ENCODE measurements at places on chromosomes 2 and 18. TPM values are rescaled to one million over a fixed set of nuclear protein-coding genes. Genes with fewer than 3 reads are reported as not detected.

CFAP221 gene
- not detected for total RNA-seq

COL4A4 gene
- total RNA-seq = not detected

PROM2 gene
- total RNA-seq = 0.60 TPM

SERPINB13 gene
- total RNA-seq = not detected

PLEK gene
- 0.11 TPM for total RNA-seq

CCDC150 gene
- total RNA-seq = 18.1 TPM

HOXD12 gene
- total RNA-seq = not detected

MPP4 gene
- total RNA-seq = 7.6 TPM

SLC23A3 gene
- total RNA-seq = 5.2 TPM

LRP2 gene
- not detected for total RNA-seq

PLGLB2 gene
- total RNA-seq = 2.1 TPM

DSG1 gene
- total RNA-seq = not detected

SLC9A4 gene
- 0.07 TPM for total RNA-seq

CCDC148 gene
- total RNA-seq = 0.69 TPM

MFF gene
- total RNA-seq = 60.4 TPM

TMEM169 gene
- total RNA-seq = not detected

MTIF2 gene
- total RNA-seq = 26.8 TPM

B3GNT7 gene
- 1.2 TPM for total RNA-seq

CIB4 gene
- not detected for total RNA-seq

ACKR3 gene
- 24.0 TPM for total RNA-seq

CFAP65 gene
- total RNA-seq = not detected

DCC gene
- total RNA-seq = not detected

PMAIP1 gene
- 13.5 TPM for total RNA-seq

UGT1A3 gene
- total RNA-seq = not detected

OTX1 gene
- not detected for total RNA-seq

KCNIP3 gene
- 0.21 TPM for total RNA-seq

PTH2R gene
- total RNA-seq = not detected

PSMA8 gene
- total RNA-seq = not detected

CD226 gene
- 0.20 TPM for total RNA-seq

FSHR gene
- not detected for total RNA-seq

ANKRD30B gene
- not detected for total RNA-seq

GPR39 gene
- 0.20 TPM for total RNA-seq

AGXT gene
- not detected for total RNA-seq

PIEZO2 gene
- total RNA-seq = 11.2 TPM

CHRND gene
- not detected for total RNA-seq

FEV gene
- total RNA-seq = not detected

SLC5A7 gene
- not detected for total RNA-seq

PREB gene
- 47.2 TPM for total RNA-seq

ACTG2 gene
- total RNA-seq = not detected

MYO5B gene
- total RNA-seq = 1.4 TPM

EGR4 gene
- not detected for total RNA-seq

EFEMP1 gene
- total RNA-seq = 2,354 TPM

FLACC1 gene
- total RNA-seq = 1.4 TPM

ITGB6 gene
- total RNA-seq = not detected

KCNF1 gene
- total RNA-seq = 0.42 TPM

GALNT3 gene
- total RNA-seq = 0.85 TPM

PRSS56 gene
- not detected for total RNA-seq

SRD5A2 gene
- not detected for total RNA-seq

ZBTB7C gene
- total RNA-seq = not detected

KDM3A gene
- 29.5 TPM for total RNA-seq

HAAO gene
- 0.60 TPM for total RNA-seq

TMEM17 gene
- 1.2 TPM for total RNA-seq

UPP2 gene
- total RNA-seq = not detected

IL1RN gene
- total RNA-seq = not detected

Measured in endothelial cell of umbilical vein (primary cell).